ENCODE measurements at places on chromosomes 2 and 18.

DNA sequence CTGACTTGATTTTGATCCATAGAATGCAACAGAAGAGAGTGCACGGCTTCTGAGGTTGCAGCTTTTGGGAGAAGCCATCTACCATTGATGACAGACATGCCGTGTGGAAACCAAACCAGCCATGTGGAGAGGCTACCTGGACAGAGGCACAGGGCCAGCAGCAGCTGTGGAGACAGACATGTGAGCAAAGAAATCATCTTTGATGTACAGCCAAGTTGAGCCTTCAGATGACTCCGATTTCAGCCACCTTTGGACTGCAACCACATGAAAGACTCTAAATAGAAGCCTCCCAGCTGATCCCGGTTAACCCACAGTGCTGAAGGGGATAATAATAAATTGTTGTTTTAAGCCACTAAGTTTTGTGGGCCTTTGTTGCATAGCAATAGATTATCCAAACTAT is 54.2 kb downstream of the TSN start:
- DNase-seq: no peak

GRCh38 chr2:205769495-205769850 is 87.2 kb downstream of the NRP2 start:
- DNase-seq: no peak

- DNase-seq: no peak
Measured at GRCh38 chr18:13377496-13377895, 158.9 kb downstream of the LDLRAD4 start.

DNA sequence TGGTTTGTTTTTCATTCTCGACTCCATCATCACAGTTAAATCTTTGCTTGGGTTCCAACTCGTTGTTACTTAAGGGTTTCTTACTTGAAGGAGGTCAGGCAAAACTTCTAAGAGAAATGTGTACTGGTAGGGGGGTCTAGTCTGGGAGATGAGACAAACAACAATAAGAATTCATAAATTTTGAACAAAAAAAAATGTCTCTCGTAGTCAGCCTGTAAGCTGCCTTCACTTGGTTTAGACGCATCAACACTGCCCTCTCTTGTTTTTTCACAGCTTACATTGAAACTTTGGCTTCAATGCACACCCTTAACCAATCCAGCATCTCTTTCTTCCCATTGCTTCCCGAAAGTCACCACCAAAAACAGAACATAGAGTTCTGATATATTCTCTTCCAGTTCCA is 576.4 kb upstream of the PIK3C3 start:
- DNase-seq: no peak

DNA sequence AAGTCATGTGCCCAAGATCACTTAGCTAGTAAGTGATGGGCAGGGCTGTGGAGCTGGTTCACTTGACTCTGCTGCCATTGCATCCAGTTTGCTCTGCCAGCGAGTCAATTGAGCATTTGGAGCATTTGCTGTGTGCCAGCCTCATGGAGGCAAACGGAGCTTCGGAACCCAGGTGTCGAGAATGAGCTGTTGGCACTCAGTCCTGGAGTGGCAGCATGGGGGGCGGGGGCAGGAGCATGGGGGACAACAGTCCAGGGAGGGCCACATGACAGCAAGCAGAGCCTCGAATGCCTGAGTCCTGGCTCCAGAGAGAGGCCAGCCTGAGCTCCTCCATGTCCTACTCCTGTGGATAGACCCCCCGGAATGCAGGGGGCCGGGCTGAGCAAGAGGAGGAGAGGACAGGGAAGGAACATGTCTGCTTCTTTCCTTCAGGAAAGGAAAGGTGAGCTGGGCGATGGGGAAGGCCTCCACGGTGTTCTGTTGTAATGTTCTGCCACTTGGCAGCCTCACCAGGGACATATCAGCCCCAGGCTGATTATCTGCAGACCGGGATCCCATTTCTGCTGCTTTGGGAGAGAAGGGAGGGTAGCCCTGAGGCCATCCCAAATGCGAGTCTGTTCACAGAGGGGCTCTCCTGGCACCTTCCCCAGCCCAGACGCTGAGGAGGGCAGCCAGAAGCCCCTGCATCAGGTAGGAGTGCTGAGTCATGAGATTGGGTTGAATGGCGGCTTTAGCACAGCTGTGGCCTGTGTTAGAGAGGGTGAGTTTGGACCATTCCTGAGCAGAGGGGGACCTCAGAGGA is 59.6 kb downstream of the HPCAL1 start:
- no peak for DNase-seq

GRCh38 chr2:206442833-206443734 is at the start of gene ADAM23:
ADAM23 (plus strand) TSS chr2:206443532; CDS start chr2:206443867, 335 bp downstream.
- peak; percentile 86 for DNase-seq

GRCh38 chr2:191280290-191280689 is 35.1 kb downstream of the MYO1B start:
- DNase-seq: no peak

GRCh38 chr2:105936954-105937353 is 192.2 kb downstream of the NCK2 start:
- DNase-seq: no peak
